NCI-H187 (cell line): ENCODE measurements at places on chromosomes 5 and 9.

DNA sequence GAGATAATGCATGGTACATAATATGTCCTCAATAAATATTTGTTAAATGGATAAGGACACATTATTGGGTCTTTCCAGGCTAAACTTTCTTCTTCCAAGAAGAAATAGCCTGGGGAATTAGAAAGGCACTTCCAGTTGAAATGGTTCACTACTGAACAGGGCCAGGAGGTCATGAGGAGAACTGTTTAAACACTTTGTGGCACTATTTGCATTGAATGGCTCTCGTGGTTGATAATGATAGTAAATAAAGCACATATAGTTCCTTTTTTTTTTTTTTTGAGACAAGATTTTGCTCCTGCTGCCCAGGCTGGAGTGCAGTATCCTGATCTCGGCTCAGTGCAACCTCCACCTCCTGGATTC, 19.9 kb upstream of the CAST start:
- no peak for DNase-seq

- no peak for DNase-seq
These were observed 163.1 kb downstream of the SEC61B start for GRCh38 chr9:99385215-99385614.

DNA sequence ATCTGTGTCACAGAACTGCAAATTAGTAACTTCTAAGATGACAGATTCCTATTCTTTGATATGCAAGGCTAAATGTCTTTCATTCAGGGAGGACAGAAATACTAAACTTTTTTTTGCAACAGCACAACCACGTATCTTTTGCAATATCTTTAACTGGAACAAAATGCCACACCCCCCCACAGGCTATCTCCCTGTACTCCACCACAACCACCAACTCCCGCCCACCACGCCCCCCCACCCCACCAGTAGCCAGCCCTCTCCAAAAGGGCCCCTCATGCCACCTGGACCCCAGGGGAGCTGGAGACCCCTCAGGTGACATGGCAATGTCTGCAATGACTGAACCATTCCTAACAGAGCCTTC, 131.8 kb downstream of the ROR2 start:
- DNase-seq = no peak

DNA sequence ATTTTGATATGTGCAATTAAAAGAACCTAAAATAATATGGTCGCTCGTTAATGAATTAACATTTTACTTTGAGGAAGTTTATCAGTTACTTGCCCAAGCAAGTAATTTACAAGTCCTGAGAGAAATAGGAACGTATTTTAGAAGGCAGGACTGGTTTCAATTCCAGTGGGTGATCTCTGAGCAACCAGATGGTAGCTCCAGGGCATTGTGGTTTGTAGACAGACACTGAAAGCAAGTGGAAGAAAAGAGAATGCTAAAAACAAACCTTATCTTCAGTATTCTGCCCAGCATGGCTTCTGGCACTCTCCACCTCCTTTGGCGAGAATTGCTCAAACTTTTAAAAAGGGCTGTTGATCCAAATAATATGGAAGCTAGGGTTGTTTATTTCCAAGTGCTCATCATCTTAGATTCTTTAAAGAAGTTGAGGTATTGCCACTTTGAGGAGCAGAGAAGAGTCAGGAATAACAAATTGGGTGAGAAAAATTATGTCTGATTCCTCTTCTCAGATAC, 31.8 kb upstream of the ERAP2 start:
- DNase-seq = no peak

DNA sequence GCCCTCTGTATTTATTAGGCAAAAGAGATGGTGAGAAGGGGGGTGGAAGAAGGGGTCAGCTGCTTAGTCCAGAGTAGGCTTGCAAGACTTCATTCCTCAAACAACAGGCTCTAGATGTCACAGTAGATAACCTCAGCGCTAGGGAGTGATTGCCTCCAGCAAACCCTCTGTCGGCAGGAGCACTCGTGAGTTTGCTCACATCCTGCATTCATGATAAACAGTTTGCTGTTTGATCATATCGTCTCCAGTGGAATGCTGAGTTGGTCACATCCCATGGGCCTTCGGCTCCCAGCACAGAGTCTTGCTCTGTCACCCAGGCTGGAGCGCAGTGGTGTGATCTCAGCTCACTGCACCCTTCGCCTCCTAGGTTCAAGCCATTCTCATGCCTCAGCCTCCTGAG, 3.6 kb downstream of the TTC23L start:
- DNase-seq = no peak

DNA sequence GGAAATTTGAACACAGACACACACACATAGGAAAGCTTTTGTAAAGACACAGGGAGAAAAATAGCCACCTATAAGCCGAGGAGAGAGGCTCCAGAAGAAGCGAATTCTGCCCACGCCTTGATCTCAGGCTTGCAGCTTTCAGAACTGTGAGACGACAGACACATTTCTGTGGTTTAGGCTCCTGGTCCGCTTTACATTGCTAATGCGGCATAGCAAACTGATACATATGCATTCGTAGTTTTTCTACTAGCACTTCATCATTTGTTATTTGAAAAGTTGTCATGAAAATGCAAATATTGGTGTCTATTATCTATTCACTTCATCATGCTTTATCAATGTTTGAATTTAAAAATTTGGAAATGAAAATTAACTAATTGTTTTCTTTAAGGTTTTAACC, 674.9 kb downstream of the SEMA5A start:
- DNase-seq = no peak

DNA sequence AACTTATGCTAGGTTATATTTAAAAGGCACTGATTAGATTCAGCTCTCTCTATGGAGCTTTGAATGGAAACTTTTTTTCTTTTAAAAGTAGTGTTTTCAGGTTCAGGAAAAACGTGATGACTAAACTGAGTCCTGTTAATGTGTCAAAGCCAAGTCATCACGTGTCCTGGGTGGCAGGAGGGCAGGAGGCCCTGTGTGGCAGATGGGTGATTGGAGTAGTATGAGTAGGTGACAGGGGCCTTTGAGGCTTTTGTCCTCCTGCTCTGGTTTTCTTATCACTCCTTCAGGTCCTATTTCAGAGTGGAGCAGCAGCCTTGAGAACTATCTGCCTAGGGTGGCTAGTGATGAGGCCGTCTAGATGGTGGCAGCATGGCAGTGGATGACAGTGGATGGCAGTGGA, 17.7 kb upstream of the CARTPT start:
- no peak for DNase-seq

DNA sequence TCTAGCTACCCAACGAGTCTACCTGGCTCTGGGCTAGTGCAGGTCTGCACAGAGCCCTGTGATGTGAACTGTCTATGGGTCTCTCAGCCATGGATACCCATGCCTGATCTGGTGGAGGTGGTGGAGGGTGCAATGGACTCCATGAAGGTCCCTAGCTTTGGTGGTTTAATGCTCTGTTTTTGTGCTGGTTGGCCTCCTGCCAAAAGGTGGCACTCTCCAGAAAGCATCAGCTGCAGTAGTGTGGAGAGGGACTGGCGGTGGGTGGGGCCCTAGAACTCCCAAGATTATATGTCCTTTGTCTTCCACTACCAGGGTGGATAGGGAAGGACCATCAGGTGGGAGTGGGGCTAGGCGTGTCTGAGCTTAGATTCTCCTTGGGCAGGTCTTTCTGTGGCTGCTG, 290.1 kb downstream of the AGTPBP1 start:
- DNase-seq = no peak

DNA sequence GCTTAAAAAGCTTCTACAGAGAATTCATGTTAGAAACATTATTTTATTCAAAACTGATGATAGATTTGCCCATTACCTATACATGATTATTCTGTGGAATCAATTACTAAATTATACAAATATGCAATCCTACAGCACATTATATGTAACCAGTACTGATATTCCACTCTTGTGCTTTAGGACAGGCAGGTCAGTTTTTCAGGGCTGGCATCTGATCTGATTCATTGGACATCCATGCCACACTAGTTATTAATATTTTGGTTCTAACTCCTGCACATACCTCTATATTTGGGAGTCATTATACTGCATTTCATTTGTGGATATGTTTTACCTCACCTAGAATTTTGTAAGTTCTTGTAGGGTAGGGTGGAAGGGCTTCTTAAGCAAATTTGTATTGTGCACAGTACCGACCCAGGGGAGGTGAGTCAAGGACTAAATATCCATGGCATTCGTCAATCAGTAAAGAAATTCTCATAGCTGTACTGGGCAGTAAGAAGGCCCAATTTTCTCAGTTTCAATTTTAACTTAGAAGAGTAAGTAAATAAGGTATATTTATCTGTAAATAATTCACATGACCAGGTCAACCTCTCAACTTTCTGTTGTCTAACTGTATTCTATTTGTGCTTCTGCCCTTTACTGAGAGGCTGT, 33.5 kb downstream of the ELOVL7 start:
- DNase-seq = no peak

DNA sequence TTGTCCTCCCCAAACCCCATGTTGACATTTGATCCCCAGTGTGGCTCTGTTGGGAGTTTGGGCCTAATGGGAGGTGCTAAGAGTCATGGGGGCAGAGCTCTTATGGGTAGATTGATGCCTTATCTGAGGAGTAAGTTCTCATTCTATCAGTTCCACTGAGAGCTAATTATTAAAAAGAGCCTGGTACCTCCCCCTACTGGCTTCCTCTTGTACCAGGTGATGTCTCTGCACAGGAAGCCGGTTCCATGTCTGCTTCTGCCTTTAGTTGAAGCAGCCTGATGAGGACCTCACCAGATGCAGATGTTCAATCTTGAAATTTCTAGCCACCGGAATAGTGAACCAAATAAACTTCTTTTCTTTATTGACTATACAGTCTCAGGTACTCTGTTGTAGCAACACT, 10.8 kb downstream of the GABRB2 start:
- no peak for DNase-seq

DNA sequence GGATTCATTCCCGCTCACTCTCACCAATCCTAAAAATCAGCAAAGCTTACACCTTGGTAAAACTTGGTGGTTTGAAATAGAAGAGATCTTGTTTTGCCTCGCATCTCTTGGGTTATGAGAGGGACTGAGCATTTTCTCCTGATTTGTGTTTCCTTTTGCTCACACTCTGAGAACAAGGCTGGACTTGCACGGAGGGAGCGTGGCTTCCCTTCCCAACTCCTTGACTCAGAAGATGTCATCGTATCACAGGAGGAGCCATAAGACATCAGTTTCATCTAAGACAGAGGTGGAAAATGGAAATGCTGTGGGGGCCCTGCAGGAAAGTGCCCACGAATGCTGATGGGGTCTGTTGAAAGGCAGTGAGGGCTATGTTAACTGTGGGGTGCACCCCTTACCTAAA, 37.4 kb downstream of the CTSL start:
- DNase-seq = no peak

- no peak for DNase-seq
These were observed 6.9 kb downstream of the GAPVD1 start for GRCh38 chr9:125268394-125269013.
